ENCODE measurements at places on chromosomes 2 and 18.

DNA sequence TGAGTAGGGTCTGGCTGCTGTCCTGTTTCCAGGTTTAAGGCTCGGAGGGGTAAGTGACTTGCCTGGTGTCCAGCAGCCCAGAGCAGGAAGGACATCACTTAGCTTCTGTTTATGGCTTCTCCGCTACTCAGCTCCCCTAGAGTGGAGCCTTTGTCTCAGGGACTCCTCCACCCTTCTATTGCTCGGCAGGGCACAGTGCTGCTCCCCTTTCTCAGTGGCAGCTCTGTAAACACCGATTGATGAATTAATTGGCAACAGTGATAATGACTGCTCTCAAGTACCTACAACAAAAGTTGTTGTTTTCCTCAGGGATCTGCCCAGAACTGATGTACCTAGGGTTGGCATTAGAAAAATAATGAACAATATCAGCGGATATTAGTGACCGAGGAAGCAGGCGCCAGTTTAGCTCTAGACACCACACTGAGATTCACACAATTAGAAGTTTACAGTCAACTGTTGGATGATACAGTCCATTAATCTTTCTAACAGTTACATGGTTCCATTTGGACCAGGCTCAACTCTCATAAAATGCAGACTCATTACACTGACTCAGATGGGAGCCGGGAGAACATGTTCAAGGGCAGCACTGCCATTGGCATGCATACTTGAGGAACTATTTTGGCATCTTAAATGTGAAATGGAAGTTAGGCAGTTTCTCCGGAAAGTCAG lies 265.7 kb downstream of the MTX2 start:
- DNase-seq = no peak
- H3K4me1 ChIP-seq = no peaks in the 10 kb centered on the region
- no peak overlapping the region for H3K4me3 ChIP-seq
- no peaks in the 10 kb centered on the region for H3K36me3 ChIP-seq
- no peak overlapping the region for H3K27ac ChIP-seq

GRCh38 chr2:216339456-216340279 lies 32.6 kb downstream of the MARCHF4 start:
- no peak overlapping the region for H3K4me3 ChIP-seq
- no peaks in the 10 kb centered on the region for H3K27me3 ChIP-seq
- no peak for DNase-seq
- no peaks in the 10 kb centered on the region for H3K36me3 ChIP-seq
- H3K27ac ChIP-seq = no peak overlapping the region

- H3K4me1 ChIP-seq = no peaks in the 10 kb centered on the region
- DNase-seq = no peak
- no peak overlapping the region for H3K27ac ChIP-seq
- H3K4me3 ChIP-seq = no peak overlapping the region
- H3K27me3 ChIP-seq = no peaks in the 10 kb centered on the region
- H3K36me3 ChIP-seq = no peaks in the 10 kb centered on the region
These were observed 64.4 kb upstream of the DAPL1 start for GRCh38 chr2:158730621-158731140.

DNA sequence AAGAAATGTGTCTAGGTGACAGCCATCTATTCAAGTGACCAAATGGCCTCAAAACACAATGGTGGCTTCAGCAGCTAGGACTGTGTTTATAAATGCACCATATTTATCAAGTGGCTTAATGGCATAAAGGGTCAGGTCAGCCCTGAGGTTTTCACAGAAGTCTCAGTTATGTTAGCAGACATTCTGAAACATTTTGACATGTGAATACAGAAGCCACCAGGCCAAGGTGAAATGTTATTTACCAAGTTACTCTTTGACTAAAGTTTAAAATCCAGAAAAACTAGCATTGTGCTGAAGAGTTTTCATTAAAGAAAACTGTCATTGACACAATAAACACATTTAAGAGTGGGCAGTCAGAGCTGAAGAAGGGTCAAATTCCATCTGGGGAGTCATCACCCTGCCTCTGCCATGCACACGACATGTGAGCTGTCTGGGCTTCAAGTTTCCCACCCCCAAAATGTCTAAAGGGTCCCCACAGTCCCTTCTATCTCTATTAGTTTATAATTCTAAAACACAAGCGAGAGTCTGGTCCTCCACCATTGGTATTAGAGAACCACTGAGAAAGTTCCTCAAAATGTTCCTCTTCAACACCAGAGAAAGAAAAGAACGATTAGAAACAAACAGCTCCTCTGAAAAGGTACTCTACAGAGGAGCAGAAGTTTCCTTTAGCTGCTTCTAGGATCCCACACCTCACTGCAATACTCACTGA lies 77.5 kb upstream of the FZD5 start:
- H3K4me3 ChIP-seq = no peak overlapping the region
- peaks cover 2% of the 10 kb centered on the region for H3K36me3 ChIP-seq
- H3K27ac ChIP-seq = peak overlapping the region; percentile 25

DNA sequence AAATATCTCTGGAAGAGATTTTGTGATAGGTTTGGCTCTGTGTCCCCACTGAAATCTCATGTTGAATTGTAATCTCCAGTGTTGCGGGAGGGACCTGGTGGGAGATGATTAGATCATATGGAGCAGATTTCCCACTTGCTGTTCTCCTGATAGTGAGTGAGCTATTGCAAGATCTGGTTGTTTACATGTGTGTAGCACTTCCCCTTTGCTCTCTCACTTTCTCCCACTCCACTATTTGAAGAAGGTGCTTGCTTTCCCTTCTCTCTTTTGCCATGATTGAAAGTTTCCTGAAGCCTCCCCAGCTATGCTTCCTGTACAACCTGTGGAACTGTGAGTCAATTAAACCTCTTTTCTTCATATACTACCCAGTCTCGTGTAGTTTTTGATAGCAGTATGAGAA lies 97.0 kb upstream of the FN1 start:
- DNase-seq = no peak
- H3K4me1 ChIP-seq = no peaks in the 10 kb centered on the region
- H3K4me3 ChIP-seq = no peak overlapping the region
- no peak overlapping the region for H3K27ac ChIP-seq
- peaks cover 4% of the 10 kb centered on the region for H3K27me3 ChIP-seq

GRCh38 chr18:37162551-37162950 lies 333.6 kb downstream of the KIAA1328 start:
- DNase-seq = no peak
- H3K4me3 ChIP-seq = no peak overlapping the region
- H3K4me1 ChIP-seq = peaks cover 5% of the 10 kb centered on the region
- H3K36me3 ChIP-seq = peaks cover 13% of the 10 kb centered on the region
- no peaks in the 10 kb centered on the region for H3K27me3 ChIP-seq
- H3K27ac ChIP-seq = no peak overlapping the region

GRCh38 chr2:98478088-98478551 lies 33.5 kb downstream of the INPP4A start:
- peaks cover 6% of the 10 kb centered on the region for H3K36me3 ChIP-seq
- H3K27ac ChIP-seq = peak overlapping the region; percentile 91
- H3K4me1 ChIP-seq = peaks cover 98% of the 10 kb centered on the region
- no peaks in the 10 kb centered on the region for H3K27me3 ChIP-seq

DNA sequence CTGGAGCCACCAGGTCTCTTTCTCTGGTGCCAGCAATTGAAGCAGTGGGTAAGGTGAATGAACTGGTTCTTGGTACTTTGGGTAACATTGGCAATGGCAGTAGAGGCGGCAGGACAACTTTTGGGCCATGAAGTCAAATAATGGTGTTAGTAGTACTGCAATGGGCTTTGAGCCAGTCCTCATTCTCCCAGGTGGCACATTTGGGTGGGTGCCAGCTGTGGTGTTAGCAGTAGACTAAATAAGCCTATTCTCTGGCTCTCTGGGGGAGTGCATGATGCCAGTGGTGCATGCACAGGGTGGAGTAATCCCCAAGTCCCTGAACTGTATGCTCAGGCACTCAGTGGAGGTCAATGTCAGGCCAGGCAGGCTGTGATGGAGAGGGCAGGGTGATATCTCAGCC lies 120.2 kb upstream of the LRRTM4 start:
- no peaks in the 10 kb centered on the region for H3K27me3 ChIP-seq
- H3K4me1 ChIP-seq = no peaks in the 10 kb centered on the region
- no peak overlapping the region for H3K27ac ChIP-seq
- no peaks in the 10 kb centered on the region for H3K36me3 ChIP-seq
- H3K4me3 ChIP-seq = no peak overlapping the region

All from activated CD8-positive, alpha-beta T cell treated with anti-CD3 and anti-CD28 coated beads for 36 hours (primary cell).